RCC 7860 (cell line): ENCODE measurements at places on chromosomes 5 and 9.

- no peak for DNase-seq
These were observed 141.2 kb downstream of the PARP8 start for GRCh38 chr5:50807661-50808060.

DNA sequence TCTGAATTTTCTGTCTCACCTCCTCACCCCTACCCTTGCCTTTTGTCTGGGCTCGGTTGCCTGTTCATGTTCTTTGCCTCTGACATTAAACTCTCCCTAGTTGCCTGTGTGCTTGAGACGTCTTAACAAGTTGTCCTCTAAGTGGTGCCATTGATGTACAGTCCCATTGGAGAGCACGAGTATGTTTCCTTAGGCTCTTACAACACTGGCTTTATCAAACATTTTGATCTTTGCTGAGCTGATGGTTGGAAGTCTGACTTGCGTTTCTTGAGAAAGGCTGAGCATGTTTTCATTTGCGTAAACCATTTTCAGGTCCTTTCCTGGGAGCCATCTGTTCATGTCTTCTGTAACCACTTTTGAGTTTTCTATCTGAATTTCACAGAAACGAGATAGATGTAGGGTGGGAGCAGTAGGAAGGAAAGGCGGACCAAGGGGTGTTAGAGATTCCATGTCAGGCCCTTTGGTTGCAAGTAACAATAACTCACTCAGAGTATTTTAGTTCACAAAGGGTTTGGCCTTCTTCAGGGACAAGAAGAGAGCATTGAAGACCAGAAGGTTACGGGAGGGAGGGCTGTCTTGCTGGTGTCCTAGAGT lies 35.4 kb downstream of the OTULIN start:
- no peak for DNase-seq

DNA sequence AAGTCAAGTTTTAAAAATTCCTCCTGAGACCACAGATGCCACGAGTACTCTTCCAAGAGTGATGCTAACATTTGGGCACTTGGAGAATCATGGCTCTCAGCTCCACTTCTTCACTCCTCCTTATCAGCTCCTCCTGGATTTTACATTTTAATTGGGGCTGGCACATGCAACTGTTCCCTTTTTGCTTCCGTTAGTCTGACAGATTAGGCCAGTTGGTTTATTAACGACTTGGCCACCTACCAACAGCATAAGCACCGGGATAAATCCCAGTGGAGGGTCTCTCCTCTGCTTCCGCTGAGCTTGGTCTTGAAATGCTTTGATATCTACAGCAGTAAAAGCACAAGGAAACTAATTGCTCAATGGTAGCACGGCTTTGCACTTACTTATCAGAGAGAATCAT lies 134.6 kb upstream of the RASEF start:
- no peak for DNase-seq

- DNase-seq = no peak
These were observed 1119.0 kb upstream of the CDH10 start for GRCh38 chr5:25763781-25764180.

GRCh38 chr5:167217097-167217743 lies 1074.2 kb upstream of the WWC1 start:
- no peak for DNase-seq

GRCh38 chr9:98255061-98255577 lies 330 bp downstream of the TBC1D2 start:
- DNase-seq = no peak

- no peak for DNase-seq
These were observed 18.8 kb upstream of the SPEF2 start for GRCh38 chr5:35598707-35599370.

DNA sequence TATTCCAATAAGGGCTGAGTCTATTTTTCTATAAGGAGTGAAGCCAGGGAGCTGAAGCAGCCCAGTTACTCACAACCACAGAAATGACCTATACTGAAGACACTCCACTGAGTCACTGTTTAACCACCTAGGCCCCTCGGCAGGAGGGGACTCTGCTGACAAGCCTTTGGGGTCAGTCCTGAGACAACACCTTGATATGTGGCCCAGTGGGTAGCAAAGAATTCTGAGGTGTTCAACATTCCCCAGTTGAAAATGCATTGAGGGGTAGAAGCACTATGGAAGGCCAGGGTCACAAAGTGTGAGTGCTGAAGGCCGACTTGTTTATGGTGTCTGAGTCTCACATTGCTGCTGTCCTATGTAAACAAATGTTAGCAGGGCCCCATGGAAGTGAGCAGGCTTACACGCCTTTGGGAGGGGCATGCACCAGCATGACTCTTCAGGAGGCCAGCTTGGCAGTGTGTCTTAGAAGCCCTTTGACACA lies 112.6 kb upstream of the NFIL3 start:
- DNase-seq = peak; percentile 92

DNA sequence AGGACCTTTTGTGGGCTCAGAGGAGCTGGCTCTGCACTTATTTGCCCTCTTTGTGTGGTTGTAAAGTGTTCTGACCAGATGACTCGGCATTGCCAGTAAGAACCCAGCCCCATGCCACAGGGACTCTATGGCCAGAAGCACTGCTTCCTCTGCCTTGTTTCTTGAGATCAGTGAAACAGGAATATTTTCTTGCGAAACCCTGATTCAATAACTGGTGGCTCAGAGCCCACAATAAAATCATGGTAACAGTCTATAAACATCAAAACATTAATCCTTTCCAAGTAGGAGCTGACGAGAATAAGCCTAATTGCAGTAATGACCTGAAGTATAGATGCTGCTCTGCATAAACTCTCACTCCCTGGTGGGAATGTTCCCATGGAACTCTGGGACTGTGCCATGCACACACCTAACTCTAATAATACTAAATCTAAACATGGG lies 344.3 kb downstream of the ZNF608 start:
- DNase-seq = peak; percentile 81
